EH (cell line): ENCODE measurements at places on chromosomes 7 and 10.

DNA sequence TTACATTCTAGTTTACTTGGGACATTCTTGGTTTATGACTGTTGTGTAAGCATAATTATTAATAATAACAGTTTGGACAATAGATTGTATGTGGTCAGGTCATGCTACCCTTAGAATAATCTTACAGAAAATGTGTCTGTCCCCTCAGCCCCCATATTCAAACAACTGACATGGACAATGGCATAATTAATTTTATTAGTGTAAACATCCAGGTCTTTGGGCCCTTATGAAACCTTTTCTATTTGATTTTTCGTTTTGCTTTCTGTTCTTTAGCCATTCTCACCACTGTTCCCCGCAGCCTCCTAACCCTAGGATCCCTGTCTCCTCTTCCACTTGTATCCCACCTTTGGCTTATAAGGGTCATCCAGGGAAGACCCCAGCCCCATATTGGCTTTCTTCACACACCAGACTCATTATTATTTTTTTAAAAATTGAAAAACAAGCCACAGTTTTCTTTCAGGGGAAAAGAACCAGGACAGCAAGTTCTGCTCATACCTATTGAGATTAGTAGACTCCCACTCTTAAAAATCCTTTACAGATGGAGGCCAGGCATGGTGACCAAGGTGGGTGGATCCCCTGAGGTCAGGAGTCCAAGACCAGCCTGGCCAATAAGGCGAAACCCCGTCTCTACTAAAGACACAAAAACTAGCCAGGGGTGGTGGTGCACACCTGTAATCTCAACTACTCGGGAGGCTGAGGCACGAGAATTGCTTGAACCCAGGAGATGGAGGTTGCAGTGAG, 11.5 kb downstream of the VIM start:
- DNase-seq, result no peak

- no peak for DNase-seq
Measured at GRCh38 chr10:15172306-15172840, 3.9 kb upstream of the NMT2 start.

DNA sequence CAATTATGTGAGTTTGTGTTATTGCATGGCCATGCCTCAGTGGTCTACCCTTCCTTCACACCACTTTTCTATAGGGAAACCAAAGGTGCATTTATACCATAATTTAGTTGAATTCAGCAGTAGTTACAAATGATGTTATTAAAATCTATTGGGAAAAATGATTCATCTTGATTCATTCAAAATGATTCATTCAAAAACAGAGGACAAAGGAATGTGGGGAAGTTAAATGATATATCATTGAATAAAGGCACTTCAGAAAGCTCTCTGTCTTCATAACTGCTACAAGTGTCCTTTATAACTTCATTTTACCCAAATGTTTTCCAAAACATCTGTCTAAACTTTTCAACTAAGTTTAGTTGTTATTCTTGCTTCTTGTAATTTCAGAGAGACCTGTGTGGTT, 722.9 kb downstream of the GRM8 start:
- DNase-seq, result no peak

GRCh38 chr10:19947656-19948055, 131.4 kb downstream of the PLXDC2 start:
- no peak for DNase-seq

- no peak for DNase-seq
Measured at GRCh38 chr10:55351431-55351830, 550.4 kb upstream of the PCDH15 start.

DNA sequence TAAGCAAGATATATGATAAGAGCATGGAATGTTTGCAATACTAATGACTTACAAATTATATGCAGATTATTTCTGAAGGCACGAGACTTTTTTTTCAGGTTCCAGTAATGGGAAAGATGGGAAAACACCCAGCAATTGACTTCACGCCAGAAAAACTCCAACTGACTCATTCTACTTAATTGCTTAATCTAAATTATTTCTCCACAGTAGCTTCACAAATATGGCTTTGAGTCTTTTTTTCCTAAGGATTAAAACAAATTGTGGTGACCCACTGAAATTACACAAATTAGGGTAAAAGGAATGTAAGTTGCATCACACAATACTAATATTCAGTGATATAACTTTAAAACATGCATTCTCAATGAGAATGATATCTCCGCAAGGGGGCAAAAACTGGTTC, 138.7 kb downstream of the GNAI1 start:
- DNase-seq, result peak; percentile 85

DNA sequence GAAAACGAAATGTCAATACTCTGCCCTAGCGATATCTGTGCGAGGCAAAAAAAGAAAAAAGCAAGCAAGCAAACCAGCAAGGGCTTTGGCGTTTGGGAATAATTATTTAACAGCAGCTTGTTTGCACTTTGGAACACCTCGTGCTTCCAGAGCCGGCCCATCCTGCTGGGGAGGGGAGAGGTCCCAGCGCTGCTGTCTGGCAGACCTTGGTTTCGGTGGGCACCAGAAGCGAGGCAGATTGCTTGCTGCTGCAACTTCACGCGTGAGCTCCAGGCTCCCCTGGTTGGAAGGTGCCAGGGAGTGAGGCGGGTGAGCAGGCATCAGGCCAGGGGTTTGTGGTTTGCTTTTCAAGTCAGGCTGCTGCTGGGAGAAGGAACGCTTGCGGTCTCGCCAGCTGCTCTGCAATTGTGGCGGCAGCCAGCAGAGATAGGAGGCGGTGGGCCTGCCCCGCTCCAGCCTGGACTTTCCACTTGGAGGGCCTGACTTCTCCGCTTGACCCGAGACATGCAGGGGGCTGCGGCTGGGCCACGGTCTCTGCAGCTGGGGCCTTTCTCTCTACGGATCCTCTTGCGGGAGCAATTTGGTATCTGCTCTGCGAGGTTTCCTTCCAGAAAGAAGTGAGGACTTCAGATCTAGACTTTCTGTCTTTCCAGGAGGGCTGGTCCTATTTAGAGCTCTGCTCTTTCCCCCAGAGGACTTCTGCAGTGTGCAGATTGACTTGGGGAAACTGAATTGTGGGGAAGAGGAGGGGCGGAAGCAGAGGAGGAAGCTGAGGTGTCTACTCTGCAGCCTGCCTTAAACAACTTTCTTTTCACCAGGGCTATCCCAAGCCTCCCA, 131.4 kb downstream of the PRPF18 start:
- DNase-seq, result peak; percentile 90

GRCh38 chr7:6074612-6075380, 43.6 kb downstream of the ANKRD61 start:
- no peak for DNase-seq

- peak; percentile 35 for DNase-seq
Measured at GRCh38 chr7:64551375-64552142, 11.3 kb downstream of the ZNF680 start.

DNA sequence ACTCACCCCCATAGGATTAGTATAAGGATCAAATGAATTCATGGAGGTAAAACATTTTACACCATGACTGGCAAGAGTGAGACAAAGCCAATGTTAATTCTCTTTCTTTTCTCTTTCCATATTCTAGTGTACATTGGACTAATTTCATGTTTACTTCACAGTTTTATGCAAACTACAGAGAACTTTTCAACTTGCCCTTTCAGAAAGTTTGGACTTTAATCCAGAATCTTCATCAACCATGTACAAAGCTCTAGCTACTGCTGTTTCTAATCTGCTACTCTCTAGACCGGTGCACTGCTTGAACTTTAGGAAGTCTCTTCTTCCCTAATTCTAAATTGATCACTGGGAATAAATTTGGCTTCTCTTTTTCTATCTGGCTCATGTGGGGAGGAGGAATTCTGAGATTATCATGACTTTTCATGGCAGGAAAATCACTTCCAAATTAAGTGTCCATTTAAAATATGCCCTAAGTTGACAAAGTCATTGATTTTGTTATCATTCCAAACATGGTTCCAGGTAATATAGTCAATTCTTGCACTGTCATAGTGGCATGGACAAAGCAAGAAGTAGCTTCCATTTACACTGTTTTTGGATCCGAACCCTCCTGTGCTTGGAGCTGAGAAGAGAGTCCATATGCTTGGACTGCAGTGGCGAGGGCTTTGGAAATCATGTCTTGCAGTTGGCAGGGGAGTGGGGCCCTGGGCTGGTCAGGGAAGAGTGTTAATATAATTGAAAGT, 903.3 kb downstream of the CCSER2 start:
- no peak for DNase-seq

DNA sequence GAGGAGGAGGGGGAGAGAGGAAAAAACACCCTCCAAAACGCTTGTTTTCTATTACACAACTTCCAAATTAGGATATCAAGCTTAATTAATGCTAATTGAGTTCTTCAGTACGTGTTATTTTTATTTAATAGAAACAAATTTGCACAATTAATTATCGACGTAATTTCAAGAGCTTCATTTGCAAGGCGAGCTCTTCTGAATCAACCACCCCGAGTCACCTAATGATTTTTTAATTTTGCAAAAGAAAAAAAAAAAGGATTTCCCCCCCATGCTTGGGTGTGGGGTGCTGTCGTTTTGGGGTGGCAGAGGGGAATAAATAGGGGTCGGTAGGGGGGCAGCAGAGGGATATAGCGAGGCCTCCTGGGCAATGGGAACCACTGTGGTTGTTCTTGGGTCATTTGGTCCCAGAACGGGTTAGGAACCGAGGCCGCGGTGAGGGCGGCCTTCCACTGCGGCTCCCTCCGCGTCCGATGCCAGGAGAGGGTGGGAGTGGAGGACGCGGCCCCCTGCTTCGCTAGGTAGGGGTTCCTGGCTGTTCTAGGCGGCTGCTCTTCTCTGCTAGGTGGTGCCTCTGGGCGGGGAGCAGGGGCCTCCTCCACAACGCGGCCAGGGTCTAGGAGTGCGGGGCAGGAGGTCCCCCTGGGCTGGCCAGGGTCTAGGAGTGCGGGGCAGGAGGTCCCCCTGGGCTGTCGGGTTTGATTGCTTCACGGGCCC, 7.3 kb downstream of the UNCX start:
- no peak for DNase-seq

GRCh38 chr10:28393956-28394568, 91.2 kb upstream of the MPP7 start:
- DNase-seq, result peak; percentile 69

DNA sequence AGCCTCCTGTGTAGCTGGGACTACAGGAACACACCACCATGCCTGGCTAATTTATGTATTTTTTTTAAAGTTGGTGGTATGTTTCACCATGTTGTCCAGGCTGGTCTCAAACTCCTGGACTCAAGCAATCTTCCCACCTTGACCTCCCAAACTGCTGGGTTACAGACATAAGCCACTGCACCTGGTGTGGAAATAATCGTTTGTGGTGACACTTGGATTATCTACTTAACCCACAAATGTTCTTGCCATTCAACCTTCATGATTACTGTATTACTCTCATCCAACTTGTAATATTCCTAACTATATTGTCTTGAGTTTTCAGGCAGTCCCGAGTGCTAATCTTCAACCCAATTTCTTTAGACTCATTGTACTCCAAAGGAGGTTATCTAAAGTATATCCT, 9.6 kb upstream of the SRGN start:
- no peak for DNase-seq

GRCh38 chr10:24418532-24418931, 209.6 kb downstream of the KIAA1217 start:
- peak; percentile 43 for DNase-seq

GRCh38 chr10:76983624-76984023, 654.0 kb downstream of the KCNMA1 start:
- no peak for DNase-seq

GRCh38 chr7:122847871-122848473, 38.3 kb downstream of the CADPS2 start:
- no peak for DNase-seq

- DNase-seq, result no peak
Measured at GRCh38 chr10:88332503-88333247, 250.4 kb downstream of the RNLS start.

DNA sequence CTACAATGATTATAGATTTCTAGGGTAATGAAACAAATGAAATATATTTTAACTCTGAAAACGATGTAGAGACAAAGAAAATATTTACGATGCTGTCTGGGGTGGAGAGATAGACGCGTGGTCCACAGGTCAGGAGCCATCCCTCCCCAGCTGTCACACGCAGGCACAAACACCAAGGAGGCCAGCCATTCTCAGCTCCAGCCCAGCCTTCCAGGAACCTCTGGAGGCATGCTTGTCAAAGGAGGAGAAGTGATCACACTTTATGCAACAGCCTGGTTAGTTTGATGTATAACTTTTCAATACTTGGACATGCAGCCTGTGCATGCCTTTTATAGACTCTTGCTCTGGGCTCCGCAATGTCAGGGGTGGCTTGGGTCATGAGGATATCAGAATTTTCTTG, 391.5 kb upstream of the MGMT start:
- no peak for DNase-seq

- peak; percentile 50 for DNase-seq
Measured at GRCh38 chr7:127391591-127392181, 822 bp downstream of the ZNF800 start.

- DNase-seq, result no peak
Measured at GRCh38 chr7:7739204-7740036, 21.0 kb upstream of the RPA3 start.

DNA sequence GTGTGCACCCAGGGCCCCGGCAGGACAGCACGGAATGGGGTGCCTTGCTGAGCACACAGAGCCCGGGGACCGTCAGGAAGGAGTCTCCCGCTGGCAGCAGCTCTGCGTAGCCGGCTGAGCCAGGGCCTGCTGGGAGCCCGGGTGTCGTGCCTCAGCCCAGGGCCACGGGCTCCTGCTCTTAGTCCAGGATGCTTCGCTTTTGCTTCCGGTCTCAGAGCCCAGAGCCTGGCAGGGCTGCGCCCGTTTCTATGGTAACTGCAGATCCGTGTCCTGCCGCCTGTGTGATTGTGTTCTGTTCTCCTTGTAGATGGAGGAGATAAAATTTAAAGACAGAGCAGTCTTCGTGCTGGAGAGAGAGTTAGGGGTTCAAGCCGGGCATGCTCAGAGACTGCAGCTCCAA, 53.7 kb upstream of the DPYSL4 start:
- peak; percentile 35 for DNase-seq

DNA sequence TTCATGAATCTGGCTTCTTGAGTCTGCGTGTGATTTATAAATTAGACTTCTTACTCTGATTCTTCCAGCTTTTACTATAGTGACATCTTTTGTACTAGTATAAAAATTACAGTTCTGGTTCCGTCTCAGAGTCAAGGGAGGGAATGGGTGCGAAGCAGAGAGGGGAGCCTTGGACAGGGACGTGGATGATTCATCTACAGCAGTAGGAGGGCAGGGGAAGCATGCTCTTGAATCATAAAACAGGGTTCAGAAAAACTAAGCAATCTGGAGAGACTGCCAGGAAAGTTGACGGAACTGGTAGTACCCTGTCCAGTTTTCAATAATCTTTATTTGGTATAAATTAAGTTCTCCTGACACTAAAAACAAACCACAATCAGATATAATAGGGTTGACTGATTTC, 58.1 kb downstream of the ITGA8 start:
- DNase-seq, result peak; percentile 55

- DNase-seq, result no peak
Measured at GRCh38 chr10:18400201-18400905, 251.0 kb downstream of the NSUN6 start.

DNA sequence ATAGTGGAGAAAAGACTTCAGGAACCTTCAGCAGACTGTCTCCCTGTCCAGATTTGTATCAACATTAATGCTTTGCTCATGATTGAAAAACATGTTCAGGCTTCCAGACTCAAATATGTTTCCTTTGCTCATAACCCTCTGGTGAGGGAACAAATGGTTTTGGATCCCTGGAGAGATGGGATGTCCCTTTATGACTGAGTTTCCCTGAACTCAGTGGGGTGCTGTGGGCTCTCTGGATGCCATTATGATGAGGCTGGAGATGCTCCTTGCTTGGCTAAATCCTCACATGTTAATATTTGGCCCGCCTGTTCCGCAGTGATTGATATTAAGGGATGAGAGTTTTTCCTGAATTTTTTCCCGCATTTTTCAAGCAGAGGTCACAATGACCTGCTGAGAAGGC, 749.4 kb downstream of the SUGCT start:
- peak; percentile 65 for DNase-seq

- no peak for DNase-seq
Measured at GRCh38 chr7:84970670-84971069, 216.2 kb downstream of the SEMA3D start.

GRCh38 chr7:33807779-33808482, 97.4 kb upstream of the BMPER start:
- DNase-seq, result peak; percentile 89
